ENCODE measurements at places on chromosomes 3 and 15. TPM values are rescaled to one million over a fixed set of nuclear protein-coding genes. Genes with fewer than 3 reads are reported as not detected.

HGD gene
- total RNA-seq: 0.43 TPM

ACSBG1 gene
- not detected for total RNA-seq

- H3K4me1 ChIP-seq: no peaks in the 10 kb centered on the region
- no peaks in the 10 kb centered on the region for H3K36me3 ChIP-seq
- no peak overlapping the region for H3K27ac ChIP-seq
- no peak for DNase-seq
These were observed 226.0 kb downstream of the TJP1 start for GRCh38 chr15:29596266-29596665.

PARP3 gene
- total RNA-seq: 13.9 TPM

DNA sequence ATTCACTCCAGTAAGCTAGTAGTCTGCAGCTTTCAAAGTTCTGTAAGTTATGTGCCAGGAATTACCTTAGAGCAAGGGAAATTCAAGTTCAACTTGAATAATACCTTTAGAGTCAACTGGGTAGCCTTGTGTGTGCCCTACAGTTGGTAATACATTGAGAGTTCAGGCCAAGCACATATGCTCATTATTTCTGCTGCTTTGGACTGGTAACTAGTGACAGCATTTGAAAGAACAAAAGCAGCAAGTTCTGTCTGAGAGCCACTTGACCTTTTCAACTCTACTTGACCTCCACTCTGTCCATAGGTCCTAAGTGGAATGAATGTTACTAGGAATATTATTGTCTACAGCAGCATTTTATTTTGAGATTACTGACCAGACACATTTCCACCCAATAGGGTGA, 723.5 kb downstream of the NLGN1 start:
- H3K36me3 ChIP-seq: no peaks in the 10 kb centered on the region
- H3K4me1 ChIP-seq: no peaks in the 10 kb centered on the region
- no peaks in the 10 kb centered on the region for H3K27me3 ChIP-seq
- no peak for DNase-seq
- no peak overlapping the region for H3K4me3 ChIP-seq

LRRC31 gene
- not detected for total RNA-seq

- no peak for DNase-seq
- H3K4me3 ChIP-seq: no peak overlapping the region
- H3K36me3 ChIP-seq: peaks cover 51% of the 10 kb centered on the region
- H3K27me3 ChIP-seq: no peaks in the 10 kb centered on the region
- no peak overlapping the region for H3K27ac ChIP-seq
These were observed 87.3 kb downstream of the MBNL1 start for GRCh38 chr3:152355744-152356665.

Data from activated CD4-positive, alpha-beta memory T cell treated with anti-CD3 and anti-CD28 coated beads, Interleukin-2, amount 10 ng/mL, durations not matched to agents 7 days and 5 days (primary cell).